ENCODE measurements at places on chromosomes 6 and 20.

DNA sequence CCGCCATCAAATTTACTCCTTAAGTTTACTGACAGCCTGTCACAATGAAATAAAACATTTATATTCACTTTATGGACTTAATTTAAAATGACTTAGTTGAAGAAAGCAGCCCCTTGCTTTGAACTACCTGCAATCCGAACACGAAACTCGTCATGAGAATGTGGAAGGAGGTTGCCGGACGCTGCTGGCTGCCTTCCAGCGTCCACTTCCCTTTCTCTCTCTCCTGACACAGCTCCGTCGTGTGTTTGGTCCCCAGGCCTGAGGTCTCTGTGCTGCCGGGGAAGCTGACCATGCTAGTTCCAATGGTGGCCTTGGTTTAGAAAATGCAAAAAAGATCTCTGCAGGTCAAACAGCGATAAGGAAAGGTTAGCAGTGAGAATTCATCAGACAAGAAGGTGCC lies 519.7 kb downstream of the CDH26 start:
- no peak for DNase-seq

DNA sequence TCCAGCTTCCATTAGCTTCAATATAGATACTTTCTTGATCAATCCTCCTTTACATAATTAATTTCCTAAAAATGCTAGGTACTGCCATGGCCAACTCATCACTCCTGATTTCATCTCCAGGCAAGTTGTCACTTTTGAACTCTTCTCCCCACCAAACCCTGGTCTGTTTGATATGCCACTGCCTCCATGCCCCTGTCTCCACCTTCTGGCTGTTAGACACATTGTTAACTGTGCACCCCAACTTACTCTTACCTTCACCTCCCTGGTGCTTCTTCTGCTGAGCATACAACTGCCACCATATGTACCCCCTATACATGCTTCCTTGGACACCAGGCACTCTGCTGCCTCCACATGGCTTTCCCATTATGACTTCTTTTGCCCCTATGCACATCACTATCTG lies 21.9 kb upstream of the AIG1 start:
- no peak for DNase-seq

DNA sequence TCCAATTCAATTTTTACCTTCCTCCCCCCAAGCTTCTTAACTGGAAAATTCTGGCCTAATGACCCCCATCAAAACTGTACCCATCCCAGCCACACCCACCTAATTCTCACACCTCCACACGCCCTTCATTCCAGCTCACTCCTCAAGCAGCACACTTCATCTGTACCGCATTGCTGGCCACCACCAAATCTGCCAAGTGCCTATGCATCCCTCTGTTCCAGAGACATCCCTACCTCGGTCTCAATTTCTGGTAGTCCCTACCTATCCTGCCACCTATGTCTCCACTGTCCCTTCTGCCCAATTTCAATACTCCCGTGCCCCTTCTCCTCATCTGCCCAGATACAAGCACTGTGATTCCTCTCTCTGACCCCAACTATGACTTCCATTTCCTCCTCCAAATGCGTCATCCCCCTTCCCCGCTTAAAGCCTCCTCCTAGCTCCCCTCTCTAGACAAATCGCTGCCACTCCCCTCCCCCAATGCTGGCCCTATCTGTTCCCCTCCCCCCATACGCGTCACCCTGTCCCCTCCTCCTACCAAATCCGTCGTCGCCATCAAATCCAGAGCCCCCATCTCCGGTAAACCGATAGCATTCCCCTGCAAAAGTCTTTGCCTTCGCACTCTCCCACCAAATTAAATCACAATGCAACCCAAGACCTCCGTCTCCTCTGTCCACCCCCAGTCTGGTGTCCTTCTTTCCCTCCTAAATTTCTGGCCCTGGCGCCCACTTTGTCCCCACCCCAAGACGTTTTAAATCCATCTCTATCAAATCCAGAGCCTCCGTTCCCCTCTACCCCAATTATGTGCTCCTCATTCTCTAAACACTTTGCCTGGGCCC lies 1.2 kb downstream of the MTCH1 start:
- DNase-seq: peak; percentile 47

GRCh38 chr20:45407783-45408645 lies at the start of gene DBNDD2:
DBNDD2 (plus strand) TSS chr20:45408289; CDS start chr20:45408468, 179 bp downstream.
- no peak for DNase-seq

- no peak for DNase-seq
Observed at GRCh38 chr6:156933201-156934068, 156.3 kb downstream of the ARID1B start.

- DNase-seq: no peak
Observed at GRCh38 chr20:25309395-25310267, 61.7 kb downstream of the PYGB start.

GRCh38 chr6:105869835-105870440 lies 216.2 kb upstream of the PRDM1 start:
- DNase-seq: no peak

GRCh38 chr6:137102851-137103492 lies 58.2 kb upstream of the IL20RA start:
- no peak for DNase-seq

GRCh38 chr20:382291-383115 lies 1.9 kb downstream of the TRIB3 start:
- DNase-seq: no peak

GRCh38 chr6:41651246-41651961 lies 13.1 kb downstream of the MDFI start:
- DNase-seq: no peak

- DNase-seq: no peak
Observed at GRCh38 chr6:61977099-61977498, 308.9 kb downstream of the KHDRBS2 start.

DNA sequence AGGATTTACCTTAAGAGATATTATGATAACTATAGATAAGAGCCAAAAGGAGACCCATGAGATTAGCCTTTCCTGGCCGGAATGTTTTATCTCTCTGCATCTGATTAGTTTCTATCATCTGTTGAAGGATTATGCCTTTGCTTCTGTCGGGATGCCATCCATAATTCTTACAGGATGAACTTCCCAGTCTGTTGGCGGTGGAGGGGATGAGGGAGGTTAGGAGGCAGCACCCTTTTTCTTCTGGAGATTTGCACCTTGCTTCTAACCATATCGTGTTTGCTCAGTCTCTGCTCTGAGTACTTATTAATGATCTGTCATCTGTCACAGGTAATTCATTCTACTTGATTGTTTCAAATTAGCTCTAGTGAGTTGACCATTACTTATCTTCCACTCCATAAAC lies 292.1 kb downstream of the KHDC1L start:
- no peak for DNase-seq

DNA sequence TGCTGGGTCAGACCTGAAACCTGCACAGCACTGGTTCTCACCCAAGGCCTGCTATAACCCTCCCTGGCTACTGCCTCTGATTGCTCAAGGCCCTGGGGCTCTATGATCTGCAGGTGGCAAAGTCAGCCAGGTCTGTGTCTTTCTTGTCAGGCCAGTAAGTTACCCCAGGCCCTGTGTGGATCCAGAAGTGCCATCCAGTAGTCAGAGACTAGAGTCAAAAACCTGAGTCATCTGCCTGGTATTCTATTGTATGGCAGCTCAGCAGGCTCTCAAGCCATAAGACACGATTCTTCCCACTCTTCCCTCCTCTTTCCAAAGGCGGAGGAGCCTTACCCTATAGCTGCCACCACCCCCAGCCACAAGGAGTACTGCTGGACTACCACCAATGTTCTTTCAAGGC lies 593.0 kb downstream of the FRK start:
- no peak for DNase-seq

GRCh38 chr20:61970357-61970756 lies 95.3 kb downstream of the TAF4 start:
- DNase-seq: no peak

- DNase-seq: no peak
Observed at GRCh38 chr6:42066156-42066675, 15.9 kb downstream of the TAF8 start.

DNA sequence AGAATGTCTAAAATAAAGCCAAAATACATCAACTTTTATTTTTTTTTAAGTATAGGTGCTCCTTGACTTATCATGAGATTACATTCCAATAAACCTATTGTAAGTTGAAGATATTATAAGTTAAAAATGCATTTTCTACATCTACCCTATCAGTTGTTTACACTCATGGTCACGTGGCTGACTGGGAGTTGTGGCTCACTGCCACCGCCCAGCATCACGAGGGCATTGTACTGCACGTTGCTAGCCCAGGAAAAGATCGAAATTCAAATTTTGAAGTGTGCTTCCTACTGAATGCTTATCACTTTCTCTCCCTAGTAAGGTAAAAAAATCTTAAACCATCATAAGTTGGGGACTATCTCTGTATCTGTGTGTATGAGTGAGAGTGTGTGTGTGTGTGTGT lies 126.6 kb upstream of the RIN2 start:
- DNase-seq: no peak

DNA sequence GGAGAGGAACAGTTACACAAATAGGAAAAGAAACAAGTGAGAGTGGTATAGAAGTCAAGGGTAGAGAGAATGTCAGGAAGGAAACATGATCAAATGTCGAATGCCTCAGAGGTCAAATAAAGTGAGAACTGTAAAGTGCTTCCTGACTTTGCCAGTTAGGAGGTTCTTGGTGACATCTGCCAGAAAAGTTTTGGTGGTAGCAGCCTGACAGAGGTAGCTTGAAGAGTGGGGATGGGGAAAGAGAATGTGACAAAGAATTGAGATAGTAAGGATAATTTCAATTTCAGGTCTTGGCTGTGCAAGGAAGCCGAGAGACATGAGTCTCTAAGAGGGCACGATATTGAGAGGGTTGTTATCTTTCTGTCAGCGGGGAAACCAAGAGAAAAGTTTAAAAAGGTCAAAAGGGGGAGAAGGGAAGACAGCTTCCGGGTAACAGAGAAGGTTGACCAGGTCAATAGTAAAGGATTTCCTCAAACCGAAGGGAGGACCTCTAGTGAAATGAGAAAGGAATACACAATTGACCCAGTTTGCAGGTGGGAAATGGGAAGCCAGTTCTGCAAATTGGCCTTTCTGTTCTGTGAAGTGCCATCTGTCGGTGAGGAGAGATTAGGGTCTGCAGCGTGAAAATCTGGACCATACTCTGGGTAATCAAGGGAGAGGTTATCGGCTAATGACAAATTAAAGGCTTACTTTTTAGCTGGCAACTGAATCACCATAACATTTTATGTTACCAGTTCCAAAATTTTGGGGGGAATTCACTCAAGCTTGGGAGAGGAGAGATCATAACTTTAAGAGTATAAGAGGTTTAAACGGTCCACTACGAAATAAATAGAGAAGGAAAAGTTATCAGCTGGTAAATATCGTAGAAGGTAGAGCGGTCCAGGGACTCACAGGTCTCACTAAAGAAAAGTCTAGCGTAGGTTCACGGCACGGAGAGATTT lies 973 bp upstream of the BRD2 start:
- no peak for DNase-seq

DNA sequence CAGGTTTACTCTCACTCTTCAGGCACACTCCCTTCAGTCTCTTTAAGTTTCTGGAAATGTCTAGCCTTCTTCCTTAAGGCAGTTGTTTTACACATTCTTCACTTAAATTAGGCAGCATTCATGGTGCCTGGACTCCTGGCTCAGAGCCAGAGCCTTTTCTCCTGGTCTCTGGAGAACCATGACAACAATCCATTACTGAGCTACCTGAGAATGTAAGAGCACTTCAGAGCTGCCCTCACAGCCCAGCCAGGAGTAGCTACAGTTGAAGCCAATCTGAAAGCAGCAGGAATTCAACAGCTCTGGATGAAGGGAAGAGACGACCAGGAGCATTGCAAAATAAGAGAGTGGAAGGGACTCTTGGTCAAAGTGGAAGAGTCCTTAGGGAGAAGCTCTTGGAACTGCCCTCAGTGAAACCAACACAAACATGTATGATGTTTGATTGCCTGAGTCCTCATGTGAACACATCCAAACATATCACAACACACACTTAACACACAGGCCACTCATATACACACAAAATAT lies 416.8 kb upstream of the SPTLC3 start:
- no peak for DNase-seq

- DNase-seq: no peak
Observed at GRCh38 chr6:72286911-72287311, 335.0 kb upstream of the KCNQ5 start.

DNA sequence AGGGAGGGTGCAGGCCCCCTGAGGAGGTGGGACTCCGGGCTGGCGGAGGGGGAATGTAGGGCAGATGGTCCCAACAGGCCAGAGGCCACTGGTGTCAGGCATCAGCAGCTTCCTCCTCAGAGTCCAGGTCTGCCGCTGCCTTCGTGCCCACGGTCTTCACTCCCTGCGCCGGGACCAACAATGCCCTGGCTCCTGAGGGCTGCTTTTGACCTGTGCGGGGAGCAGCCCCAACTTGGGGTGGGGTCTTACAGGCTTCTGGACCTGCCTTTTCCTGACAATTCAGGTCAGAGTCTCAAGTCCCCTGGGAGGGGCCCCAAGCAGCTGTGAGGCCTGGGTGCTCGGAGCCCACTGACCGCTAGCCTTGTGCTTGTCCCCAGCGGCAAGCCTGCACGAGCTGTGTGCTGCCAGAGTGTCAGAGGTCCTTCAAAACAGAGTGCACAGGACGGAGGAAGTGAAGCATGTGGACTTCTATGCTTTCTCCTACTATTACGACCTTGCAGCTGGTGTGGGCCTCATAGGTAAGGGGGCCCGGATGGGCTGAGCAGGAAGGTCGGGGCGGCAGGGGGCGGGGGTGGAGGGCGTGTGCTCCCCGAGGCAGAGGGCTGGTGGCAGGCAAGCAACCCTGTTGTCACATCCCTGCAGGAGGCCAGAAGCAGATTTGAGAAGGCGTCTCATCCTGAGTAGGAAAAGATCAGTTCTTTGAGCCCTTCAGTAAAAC lies 25.3 kb upstream of the PYGB start:
- no peak for DNase-seq

DNA sequence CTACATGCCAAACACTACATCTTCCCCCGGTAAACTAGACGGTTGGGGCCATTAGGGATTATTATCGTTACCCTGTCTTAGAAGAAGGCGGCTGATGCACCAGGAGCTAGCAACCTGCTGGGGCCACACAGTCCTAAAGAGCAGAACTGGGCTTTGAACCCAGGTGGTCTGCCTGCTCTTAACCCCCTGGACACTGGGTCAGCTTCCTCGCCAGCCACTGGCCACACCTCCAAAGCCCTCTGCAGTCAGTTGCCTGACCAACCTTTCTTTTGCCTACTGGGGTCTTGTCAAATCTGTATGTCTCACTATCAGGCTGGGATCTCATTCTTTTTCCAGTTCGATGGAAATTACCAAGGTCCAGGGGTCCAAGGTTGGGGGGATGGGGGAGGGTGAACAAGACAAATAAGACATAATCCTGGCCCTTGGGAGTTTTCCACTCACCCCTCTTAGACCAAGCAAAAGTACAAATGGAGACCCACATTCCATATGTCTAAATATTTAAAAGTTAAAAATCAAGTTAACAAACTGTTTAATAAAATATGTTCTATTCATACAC lies 34.0 kb upstream of the FOXP4 start:
- no peak for DNase-seq

DNA sequence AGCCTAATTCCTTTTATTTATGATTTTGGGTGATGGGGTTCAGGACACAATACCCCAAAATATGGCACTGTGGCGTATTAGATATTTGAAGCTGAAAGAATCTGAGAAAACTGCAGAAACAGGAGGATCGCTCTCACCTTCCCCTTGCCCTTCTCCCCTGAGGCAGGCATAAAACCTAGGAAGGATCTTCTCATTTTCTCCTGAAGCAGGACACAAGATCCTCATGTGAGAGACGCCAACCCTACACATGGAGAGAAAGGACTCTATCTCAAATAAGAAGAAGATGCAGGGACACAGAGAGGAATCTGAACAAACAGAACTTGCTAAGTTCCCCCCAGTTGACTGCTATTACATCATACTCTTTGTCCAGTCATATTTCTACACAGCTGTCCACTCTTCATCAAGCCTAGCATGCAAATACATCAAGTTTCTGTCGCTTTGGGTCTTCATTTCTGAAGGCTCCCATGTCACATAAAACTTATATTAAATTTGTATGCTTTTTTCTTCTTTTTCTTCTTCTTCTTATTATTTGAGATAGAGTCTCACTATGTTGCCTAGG lies 109.0 kb downstream of the DTNBP1 start:
- no peak for DNase-seq
